ENCODE measurements at places on chromosomes 3 and 15. TPM values are rescaled to one million over a fixed set of nuclear protein-coding genes. Genes with fewer than 3 reads are reported as not detected.

CA12 gene
- total RNA-seq = 93.6 TPM

ZNF619 gene
- 5.3 TPM for total RNA-seq

INO80 gene
- total RNA-seq = 22.4 TPM

TEX55 gene
- not detected for total RNA-seq

PODXL2 gene
- total RNA-seq = 1.9 TPM

SLC28A1 gene
- total RNA-seq = not detected

RAB5A gene
- total RNA-seq = 77.2 TPM

RPL14 gene
- 573 TPM for total RNA-seq

TGM5 gene
- total RNA-seq = not detected

CD200 gene
- total RNA-seq = 4.0 TPM

AEN gene
- 37.5 TPM for total RNA-seq
